Muscle of leg (tissue), 16 donors: ENCODE measurements at places on chromosomes 1 and 21. TPM values are rescaled to one million over a fixed set of nuclear protein-coding genes. Genes with fewer than 3 reads are reported as not detected.

GRCh38 chr21:36200081-36200561 lies 43.5 kb downstream of the DOP1B start:
- no peak for DNase-seq

GRCh38 chr1:117146575-117147340 lies 25.2 kb upstream of the TRIM45 start:
- peak; percentile 30 for DNase-seq

Gene F5
- polyA plus RNA-seq: 0.38 TPM

- peak; percentile 99 for DNase-seq
Observed at GRCh38 chr1:25952841-25953401, 44.9 kb downstream of the PAFAH2 start.
